ENCODE measurements at places on chromosomes 2 and 18. TPM values are rescaled to one million over a fixed set of nuclear protein-coding genes. Genes with fewer than 3 reads are reported as not detected.

Gene REV1
- 74.2 TPM for total RNA-seq

Gene TRAF3IP1
- 13.8 TPM for total RNA-seq

Gene GREB1
- total RNA-seq, result 8.2 TPM

Gene ITGA6
- 54.8 TPM for total RNA-seq

Gene GAREM2
- 3.6 TPM for total RNA-seq

Gene POMC
- 5.3 TPM for total RNA-seq

Gene OTOS
- total RNA-seq, result not detected

Gene MYO7B
- total RNA-seq, result 0.42 TPM

Gene GBX2
- total RNA-seq, result not detected

Gene TWIST2
- 2.6 TPM for total RNA-seq

Gene DCC
- total RNA-seq, result not detected

GRCh38 chr2:43743706-43744105, 30.1 kb upstream of the DYNC2LI1 start:
- no peak for DNase-seq

- DNase-seq, result no peak
Measured at GRCh38 chr2:171345971-171346722, 87.6 kb downstream of the METTL8 start.

GRCh38 chr18:4400911-4401310, 54.2 kb downstream of the DLGAP1 start:
- DNase-seq, result no peak

- no peak for DNase-seq
Measured at GRCh38 chr2:130949954-130950353, 113.2 kb downstream of the ARHGEF4 start.

- DNase-seq, result no peak
Measured at GRCh38 chr18:27040796-27041195, 144.3 kb downstream of the CHST9 start.

GRCh38 chr18:76972241-76972640, 149.9 kb downstream of the ZNF236 start:
- no peak for DNase-seq

DNA sequence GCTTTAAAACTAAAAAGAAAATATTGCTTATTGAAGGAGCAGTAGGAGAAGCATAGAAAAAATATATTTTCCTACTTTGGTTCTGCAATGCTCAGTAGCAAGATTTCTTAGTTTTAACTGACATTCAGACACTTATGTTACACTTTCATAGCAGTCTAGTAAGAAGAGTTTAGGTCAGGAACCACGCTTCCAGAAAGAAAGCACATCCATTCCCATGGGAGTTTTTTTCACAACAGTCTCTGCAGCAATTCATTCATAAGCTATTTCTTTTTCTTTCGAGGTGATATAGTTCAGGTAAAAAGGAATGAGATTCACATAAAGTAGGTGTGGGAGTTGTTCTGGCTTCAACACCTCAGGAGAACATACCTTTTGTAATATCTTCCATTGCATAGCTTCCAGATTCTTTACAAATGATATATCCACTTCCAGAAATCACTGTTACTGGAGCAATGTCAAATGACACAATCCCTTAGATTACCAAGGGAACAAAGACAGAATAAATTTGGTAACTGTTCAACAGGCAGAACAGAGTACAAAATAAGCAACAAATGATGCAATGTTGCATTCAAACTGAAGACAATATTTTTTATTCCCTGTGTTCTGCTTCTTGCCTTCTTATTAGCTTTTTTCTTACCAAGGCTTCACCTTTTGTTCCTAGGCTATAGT, 95.2 kb upstream of the GULP1 start:
- DNase-seq, result no peak

GRCh38 chr18:55105873-55106272, 146.6 kb upstream of the CCDC68 start:
- no peak for DNase-seq

- DNase-seq, result no peak
Measured at GRCh38 chr2:111633643-111634042, 250.3 kb downstream of the ANAPC1 start.

- no peak for DNase-seq
Measured at GRCh38 chr2:162116352-162116751, 35.7 kb downstream of the GCG start.

GRCh38 chr2:104736026-104736425, 117.9 kb upstream of the POU3F3 start:
- no peak for DNase-seq

DNA sequence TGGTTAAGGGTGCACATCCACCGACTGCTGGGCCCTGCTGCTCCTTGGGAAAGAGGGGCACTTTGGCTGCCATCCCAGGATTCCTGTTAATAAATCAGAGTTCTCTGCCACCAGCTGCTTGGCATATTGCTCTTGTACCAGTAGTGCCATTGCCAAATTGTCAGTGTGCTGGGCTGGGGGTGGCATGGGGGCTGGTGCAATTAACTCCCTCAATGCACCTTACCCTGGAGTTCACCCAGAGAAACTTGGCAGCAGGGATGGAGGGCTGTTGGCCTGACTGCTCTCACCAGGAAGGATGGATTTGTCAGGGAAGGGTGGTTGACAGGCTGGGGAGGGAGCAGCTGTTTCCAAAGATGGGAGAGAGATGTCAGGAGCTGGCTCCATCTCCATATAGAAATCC, 94.6 kb upstream of the SKOR2 start:
- DNase-seq, result no peak

DNA sequence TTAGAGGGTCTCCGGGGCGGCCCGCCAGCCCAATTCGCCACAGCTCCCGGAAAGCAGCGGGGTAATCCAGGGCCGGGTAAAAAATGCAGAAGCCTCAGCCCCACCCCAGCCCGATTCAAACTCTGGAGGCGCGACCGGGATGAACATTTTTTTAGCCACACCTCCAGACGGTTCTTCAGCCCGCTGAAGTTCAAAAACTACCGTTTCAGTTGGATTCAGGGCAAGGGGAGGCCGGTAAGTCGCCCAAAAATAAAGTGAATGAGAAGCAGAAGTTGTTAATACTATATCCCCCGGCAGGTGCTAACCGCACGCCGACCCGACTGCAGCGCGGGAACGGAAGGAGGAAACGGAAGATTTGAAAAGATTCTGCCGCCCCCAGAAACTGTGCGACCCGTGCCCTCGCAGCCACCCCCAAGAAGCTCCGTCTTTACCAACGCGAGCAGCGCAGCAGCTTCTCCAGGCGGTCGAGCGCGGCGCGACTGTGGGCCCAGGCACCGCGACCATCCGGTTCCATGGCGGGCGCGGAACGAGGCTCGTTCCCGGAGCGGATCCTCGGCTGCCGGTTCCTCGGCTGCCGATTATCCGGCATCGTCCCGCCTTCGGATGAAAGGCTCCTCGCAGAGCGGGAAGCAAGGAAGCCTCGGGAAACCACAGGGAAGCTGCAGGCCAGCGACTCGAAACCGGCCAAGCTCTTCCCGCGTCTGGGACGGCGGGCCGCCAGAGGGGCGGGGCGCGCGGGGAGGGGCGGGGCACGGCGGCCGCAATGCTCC, at the start of gene BARD1:
TSS of gene BARD1 (minus strand) at position 703 of the 770 bp plus-strand sequence. CDS start at position 589, 114 bp downstream.
- peak; percentile 62 for DNase-seq

GRCh38 chr2:123640685-123641335, 384.3 kb upstream of the CNTNAP5 start:
- DNase-seq, result no peak

GRCh38 chr2:15650616-15651366, 59.1 kb downstream of the DDX1 start:
- DNase-seq, result no peak

- no peak for DNase-seq
Measured at GRCh38 chr2:154291511-154291910, 407.0 kb upstream of the KCNJ3 start.

DNA sequence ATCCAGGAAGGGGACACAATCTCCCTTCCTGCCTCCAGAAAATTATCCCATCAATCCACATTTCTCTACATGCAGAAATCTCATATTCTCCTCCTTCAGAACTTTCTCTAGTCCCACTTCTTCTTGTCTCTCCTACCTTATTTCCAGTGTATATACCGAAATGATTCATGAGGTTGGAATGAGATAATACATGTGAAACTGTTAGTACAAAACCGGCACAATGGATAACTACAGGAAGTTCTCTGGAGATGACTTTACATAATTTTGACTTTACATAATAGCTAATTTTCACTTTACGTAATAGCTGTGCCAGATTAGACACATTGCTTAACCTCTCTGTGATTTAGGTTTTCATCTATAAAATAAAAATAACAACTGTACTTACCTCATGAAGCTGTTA, 801.3 kb downstream of the ERBB4 start:
- no peak for DNase-seq

GRCh38 chr2:222897898-222898297, 37.1 kb downstream of the ACSL3 start:
- DNase-seq, result no peak

- no peak for DNase-seq
Measured at GRCh38 chr2:18614041-18614440, 24.7 kb upstream of the NT5C1B start.

- DNase-seq, result no peak
Measured at GRCh38 chr2:120042359-120042758, 29.5 kb downstream of the EPB41L5 start.

GRCh38 chr2:77169426-77169825, 352.8 kb downstream of the LRRTM4 start:
- no peak for DNase-seq

GRCh38 chr2:102439065-102439695, 16.2 kb downstream of the IL18RAP start:
- no peak for DNase-seq

- peak; percentile 18 for DNase-seq
Measured at GRCh38 chr18:48800876-48801727, 149.7 kb downstream of the SMAD7 start.

DNA sequence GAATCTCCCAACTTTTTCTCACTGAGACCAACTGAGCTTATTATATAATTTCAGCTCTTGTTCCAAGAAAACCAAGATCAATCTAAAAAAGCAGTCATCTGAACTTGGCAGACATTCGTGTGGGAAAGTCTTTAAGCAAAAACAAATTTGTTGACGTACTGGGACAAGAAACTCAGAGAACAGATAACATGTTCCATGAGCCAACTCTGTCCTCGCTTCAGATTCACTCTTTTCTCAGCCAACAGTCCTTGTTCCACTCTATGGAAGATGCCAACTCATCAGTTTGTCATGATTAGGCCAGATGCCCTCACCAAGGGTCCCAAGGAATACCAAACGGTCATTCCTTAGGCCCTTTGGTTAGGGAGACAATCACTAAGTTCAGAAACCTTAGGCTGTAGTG, 224.2 kb upstream of the CTAGE1 start:
- DNase-seq, result no peak

- no peak for DNase-seq
Measured at GRCh38 chr2:213068676-213069359, 82.6 kb downstream of the IKZF2 start.

- no peak for DNase-seq
Measured at GRCh38 chr18:68229351-68229750, 485.6 kb downstream of the TMX3 start.

GRCh38 chr2:177715771-177716170, 323.2 kb downstream of the AGPS start:
- DNase-seq, result no peak

DNA sequence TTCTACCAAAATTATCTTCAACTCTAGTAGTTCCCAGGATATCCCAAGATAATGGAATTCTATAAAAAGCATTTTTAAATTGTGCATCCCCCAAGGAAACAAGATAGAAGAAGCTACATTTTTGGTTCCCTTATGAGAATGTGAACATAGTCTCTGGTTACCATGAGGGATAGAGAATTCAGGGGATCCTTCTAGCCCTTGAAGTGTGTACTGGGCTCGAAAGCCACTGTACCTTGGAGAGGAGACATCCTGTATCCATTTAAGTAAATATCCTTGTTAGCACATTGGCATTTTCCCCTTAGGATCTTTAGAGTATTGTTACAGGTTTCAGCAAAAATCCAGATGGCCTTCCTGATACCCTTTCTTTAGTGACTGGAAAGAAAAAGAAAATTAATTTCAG, 228.5 kb downstream of the RTP5 start:
- no peak for DNase-seq

DNA sequence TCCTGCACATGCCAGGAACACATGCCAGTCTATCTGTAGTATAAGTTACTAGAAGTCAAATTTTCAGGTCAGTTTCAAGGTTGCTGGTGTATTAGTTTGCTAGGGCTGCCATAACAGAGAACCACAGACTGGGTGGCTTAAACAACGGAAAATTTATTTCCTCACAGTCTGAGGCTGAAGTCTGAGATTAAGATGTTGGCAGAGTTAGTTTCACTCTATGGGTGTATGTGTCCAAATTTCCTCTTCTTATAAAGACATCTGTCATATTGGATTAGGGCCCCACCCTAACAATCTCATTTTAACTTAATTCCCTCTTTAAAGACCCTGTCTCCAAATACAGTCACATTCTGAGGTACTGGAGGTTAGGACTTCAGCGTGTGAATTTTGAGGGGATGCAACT, 26.5 kb downstream of the B3GNT7 start:
- no peak for DNase-seq

DNA sequence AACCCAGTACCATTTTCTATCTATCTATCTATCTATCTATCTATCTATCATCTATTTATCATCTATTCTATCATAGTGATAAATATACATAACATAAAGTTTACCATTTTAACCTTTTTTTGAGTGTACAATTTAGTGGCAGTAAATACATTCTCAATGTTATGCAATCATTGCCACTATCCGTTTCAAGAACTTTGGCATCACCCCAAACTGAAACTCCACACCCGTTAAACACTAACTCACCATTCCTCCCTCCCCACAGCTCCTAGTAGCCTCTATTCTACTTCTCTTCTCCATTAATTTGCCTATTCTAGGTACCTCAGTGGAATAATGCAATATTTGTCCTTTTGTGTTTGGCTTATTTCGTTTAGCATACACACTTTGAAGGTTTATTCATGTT, 82.5 kb upstream of the KCNE4 start:
- no peak for DNase-seq

DNA sequence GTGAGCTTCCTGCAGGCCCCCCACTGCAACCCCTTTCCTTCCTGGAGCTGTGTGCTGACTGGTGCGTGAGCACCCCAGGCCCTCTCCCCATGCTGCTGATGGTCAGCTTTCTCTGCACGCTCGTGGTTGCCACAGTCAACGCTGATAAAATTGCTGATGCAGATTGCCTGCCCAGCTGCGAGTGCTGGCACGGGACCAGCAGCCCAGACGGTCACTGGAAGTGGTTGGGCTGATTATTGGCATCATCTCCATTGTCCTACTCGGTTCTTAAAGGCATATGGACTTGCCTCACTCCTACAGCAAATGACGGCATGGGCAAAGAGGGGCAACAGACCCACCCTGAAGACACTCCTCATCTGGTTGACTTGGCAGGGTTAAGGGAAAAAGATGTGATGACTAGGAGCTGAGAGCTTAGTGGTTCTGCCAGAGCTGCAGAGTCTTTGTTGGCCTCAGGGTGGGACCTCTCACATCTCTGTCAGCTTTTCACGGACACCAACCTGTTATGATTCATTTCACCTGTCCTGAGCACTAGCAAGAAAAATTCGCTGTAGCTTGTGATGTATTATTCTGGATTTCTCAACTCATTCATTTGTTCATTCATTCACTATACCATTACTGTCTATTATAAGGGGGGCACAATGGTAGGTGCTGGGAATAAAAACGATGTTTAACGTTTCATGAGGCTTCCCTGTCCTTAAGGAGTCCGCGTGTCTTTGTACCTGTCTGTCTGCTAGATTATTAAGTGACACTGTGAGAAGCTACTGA, 38.4 kb downstream of the PAX8 start:
- peak; percentile 95 for DNase-seq
